ENCODE measurements at places on chromosomes 13 and 19. TPM values are rescaled to one million over a fixed set of nuclear protein-coding genes. Genes with fewer than 3 reads are reported as not detected.

Gene ZNF382
- total RNA-seq: 3.8 TPM

Gene TRAPPC5
- total RNA-seq: 42.8 TPM

Gene ZNF729
- under 0.01 TPM for total RNA-seq

Gene N4BP2L1
- total RNA-seq: 8.2 TPM

Gene PCDH9
- total RNA-seq: 11.3 TPM

Gene ATP8B3
- total RNA-seq: 0.38 TPM

Gene ZNF285
- 3.4 TPM for total RNA-seq
